ENCODE measurements at places on chromosomes 3 and 15.

DNA sequence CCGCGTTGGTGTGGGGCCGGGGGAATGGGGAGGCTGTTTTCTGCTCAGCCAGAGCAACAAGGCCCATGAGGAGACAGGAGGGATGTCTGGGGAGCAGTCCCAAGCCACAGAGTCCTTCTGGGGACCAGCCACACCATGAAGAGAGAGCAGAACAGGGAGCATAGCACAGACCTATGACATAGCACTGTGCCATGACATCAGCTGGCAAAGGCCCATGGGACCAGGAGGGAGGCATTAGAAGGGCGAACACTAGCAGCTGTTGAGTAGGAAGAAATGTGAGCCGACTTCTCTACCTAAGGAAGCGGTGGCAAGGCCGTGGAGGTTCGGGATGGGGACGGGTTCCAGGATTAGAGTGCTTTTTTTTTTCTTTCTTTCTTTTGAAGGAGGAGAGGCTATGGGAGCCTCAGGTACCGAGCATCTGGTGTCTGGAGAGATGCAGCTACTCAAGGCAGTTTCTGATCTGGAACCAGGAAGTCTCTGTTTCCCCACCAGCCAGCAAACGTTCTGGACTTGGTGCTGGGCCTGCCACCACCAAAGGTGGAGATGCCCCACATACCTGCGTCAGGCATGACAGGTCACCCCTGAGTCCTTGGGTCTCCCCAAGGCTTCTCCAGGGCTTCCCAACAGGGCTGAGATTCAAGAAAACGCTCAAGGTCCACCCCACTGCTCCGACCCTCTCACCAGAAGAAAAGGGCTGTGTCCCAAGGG is 77.3 kb upstream of the CGNL1 start:
- DNase-seq = no peak

DNA sequence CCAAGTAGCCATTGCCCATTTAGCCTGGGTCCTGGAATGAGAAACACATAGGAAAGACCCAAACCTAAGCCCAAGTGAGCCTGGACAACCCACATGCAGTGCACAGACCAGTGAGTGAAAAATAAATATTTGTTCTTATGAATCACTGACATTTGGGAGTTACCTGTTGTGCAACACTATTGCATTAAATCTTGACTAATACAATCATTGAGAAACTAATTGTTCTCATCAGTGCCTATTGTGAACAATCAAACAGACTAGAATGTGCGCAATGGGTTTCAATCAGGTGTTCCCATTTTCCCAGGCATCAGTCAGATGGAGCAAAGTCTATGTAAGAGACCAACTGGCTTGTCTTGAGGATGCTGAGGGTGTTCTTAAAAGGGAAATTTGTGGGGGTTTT is 54.7 kb upstream of the CNOT10 start:
- no peak for DNase-seq

GRCh38 chr3:112813016-112813415 is 33.6 kb downstream of the CD200R1L start:
- DNase-seq = no peak

- no peak for DNase-seq
Measured at GRCh38 chr15:62964251-62964650, 78.3 kb upstream of the TPM1 start.

DNA sequence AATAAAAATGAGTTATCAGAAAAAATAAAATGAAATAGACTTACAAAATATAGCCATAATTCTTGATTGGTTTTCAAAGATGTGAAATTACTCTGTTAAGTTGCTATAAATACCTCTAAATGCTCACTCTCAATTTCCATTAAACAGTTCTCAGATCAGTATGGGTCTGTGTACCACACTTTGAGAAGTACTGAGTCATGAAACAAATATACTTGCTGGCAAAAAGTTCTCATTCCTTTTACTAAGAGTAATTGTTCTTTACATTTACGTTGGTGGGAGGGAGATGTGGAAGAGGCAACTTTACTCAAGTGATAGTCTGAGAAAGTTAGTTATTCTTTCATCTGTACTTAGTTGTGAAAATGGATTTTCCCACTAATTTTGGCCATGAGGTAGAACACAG is 96.3 kb downstream of the ZNF385D start:
- no peak for DNase-seq
